Eye (tissue), 1 donor: ENCODE measurements at places on chromosomes 12 and 14.

- DNase-seq = no peak
Measured at GRCh38 chr14:69092840-69093422, 60.0 kb downstream of the DCAF5 start.

GRCh38 chr12:66304296-66304900 is 2.1 kb downstream of the HELB start:
- DNase-seq = no peak

DNA sequence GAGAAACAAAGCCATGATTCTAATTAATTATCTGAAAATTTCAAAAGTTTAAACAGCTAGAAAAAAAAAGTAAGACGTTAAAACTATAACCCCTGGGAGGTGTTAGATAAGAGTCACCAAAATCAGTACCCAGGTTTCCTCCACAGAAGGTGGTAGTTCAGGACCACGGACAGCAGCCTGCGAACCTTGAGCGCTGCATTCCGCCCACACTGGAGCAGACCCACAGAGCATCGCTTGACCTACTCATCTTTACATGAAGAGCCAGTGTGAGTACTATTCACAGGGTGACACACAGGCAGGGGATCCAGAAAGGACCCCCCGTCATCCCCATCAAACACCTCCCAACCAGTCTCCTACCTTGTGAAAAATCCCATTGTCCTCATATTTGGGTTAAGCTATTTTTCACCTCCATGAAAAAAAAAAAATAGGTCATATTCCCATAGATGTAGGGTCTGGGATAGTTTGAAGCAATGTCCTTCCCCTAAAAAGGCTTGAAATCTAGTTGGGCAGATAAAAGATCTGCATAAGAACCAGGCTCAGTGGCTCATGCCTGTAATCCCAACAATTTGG is 8.8 kb upstream of the CHGA start:
- peak; percentile 66 for DNase-seq

GRCh38 chr14:104392001-104392395 is 187.6 kb upstream of the C14orf180 start:
- DNase-seq = no peak

GRCh38 chr12:67222302-67222701 is 46.9 kb upstream of the CAND1 start:
- peak; percentile 43 for DNase-seq

DNA sequence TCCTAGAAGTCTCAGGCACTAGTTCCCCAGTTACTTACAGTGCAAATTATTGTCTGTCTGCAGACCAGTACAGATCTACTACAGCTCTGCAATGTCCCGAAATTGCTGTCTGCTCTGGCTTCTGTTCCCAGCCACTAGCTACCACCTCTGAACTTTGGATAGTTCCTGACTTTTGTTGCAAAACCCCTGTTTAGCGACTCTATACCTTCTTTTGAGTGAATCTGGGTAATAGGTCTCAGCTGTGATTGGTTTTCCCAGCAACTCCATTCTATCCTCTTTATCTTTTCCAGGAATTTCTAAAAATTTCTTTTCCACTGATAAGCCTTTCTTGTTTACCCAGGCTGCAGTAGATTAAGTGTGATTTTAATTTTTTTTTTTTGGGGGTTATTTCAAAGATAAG is 16.8 kb downstream of the KCNJ8 start:
- DNase-seq = no peak
